ENCODE measurements at places on chromosomes 5 and 9.

- DNase-seq = no peak
These were observed 2.8 kb downstream of the RORB start for GRCh38 chr9:74499770-74500583.

DNA sequence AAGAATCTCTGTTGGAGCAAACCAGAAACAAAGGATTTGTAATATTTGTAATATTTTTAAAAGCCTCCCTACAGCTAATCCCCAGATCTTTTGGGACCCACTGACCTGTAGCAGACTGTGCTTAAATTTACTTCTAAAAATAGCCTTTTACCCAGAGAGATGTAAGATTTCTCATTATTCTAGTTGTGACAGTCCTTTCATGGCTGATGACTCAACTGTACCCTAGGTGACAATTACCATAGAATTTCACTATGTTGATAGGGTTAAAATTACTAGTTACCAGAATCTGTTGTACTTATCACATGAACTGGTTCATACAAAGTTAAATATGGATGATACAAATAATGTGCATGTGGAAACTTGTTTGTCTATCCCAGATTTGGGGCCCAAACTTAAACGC lies 543.9 kb upstream of the SEMA6A start:
- DNase-seq = no peak

DNA sequence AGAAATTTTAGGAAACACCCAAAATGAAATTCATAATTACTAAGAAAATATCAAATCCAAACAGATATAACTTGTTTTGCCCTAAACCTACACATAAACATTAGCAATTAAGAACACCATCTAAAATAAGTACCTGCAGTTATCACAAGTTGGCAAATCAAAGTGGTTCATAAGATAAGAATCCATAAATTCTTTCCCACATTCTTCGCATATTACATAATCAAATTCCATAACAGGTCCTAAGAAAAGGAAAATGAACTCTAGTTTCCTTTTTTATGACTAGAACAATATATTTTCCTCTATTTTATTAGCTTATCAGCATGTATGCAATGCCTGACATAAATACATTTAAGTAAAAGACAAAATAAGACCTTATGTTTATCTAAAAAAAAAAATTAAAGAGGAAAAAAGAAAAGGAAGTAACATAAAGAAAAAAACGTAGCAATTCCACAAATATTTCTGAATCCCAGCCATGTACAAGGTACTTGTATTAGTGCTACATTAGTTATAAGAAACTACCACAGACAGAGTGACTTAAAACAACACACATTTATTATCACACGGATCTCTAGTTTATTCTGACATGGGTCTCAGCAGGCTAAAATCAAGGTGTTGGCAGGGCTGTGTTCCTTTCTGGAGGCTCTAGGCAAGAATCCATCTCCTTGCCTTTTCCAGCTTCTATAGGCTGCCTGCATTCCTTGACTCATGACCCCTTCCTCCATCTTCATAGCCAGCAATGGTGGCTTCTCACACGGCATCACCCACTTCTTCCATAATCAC lies 7.5 kb downstream of the XPA start:
- no peak for DNase-seq

DNA sequence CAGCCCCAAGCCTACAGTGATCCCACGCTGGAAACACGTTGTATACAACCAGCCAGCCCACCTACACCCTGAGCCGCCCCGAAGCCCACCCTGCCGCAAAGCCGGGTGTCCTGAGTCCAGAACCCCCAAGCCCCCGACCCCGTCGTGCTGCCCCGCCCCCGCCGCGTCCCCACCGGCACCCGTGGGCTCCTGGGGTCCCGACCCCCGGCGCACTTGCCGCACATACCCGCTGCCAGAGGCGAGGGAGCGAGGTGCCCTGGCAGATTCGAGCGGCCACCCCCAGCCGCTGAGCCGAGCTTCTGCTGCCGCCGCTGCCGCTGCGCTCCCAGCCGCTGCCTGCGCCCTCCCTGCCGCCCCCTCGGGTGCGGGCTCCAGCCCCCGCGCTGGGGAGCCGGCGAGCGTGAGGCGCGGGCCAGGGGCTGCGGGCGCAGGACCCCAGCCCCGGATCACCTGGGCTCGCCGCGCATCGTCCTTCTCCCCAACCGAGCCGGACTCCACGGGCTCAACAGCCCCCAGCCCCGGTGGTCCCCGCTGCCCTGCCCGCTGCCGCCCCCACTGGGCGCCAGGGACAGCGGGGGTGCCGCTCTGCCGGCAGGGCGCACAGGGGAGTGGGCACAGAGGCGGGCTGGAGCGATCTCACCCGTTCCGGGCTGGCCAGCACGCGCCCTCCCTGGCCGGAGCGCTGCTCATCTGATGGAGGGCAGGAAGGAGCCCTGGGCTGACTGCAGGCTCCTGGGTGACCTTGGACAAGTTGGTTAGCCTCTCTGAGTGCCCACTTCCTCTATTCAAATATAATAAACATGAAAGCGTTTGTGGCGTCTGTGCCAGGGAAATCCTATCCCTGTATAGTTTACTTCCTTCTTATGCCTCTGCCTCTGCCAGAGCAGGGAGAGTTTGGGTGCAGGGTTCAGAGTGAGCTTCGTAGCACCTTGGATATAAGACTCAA lies at the start of gene HTR4:
TSS of gene HTR4 (minus strand) at position 692 of the 946 bp plus-strand sequence. CDS start 17,513 bp downstream, outside the sequence.
- DNase-seq = no peak

DNA sequence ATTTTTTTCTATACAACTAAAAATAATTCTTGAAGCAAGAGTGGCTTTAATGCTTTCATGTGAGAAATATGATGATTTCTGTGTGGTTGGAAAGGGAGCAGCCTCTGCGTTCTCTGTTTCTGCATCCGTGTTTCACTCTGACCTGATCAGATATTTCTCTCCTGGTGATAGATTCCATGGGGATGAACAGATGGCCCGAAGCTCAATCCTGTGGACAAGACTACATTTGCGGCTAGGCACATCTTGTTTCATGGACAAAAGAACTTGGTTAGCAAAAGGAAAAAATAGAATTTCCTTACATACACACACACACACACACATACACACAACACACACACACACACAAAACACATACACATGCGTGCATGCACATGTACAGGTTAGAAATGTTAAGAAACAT lies 218.2 kb upstream of the ADAMTS16 start:
- no peak for DNase-seq

- DNase-seq = no peak
These were observed 27.2 kb downstream of the CSF2 start for GRCh38 chr5:132100672-132101261.

GRCh38 chr5:17018871-17019270 lies 82.8 kb upstream of the MYO10 start:
- no peak for DNase-seq

GRCh38 chr5:38500573-38501260 lies 55.7 kb downstream of the LIFR start:
- peak; percentile 54 for DNase-seq

DNA sequence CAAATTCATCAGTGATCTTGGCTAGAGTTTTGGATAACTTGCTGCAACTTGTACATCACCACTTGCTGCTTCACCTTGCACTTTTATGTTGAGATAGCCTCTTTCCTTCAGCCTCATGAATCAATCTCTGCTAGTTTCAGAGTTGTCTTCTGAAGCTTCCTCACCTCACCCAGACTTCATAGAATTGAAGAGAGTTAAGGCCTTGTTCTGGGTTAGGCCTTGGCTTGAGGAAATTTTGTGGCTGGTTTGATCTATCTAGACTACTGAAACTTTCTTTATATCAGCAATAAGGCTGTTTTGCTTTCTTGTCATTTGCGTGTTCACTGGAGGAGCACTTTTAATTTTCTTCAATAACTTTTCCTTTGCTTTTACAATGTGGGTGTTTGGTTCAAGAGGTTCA lies 12.8 kb downstream of the FER start:
- DNase-seq = no peak

- peak; percentile 99 for DNase-seq
These were observed 37.6 kb downstream of the DUSP1 start for GRCh38 chr5:172733131-172733973.

- DNase-seq = no peak
These were observed 111.7 kb upstream of the TMEM161B start for GRCh38 chr5:88380332-88380731.

DNA sequence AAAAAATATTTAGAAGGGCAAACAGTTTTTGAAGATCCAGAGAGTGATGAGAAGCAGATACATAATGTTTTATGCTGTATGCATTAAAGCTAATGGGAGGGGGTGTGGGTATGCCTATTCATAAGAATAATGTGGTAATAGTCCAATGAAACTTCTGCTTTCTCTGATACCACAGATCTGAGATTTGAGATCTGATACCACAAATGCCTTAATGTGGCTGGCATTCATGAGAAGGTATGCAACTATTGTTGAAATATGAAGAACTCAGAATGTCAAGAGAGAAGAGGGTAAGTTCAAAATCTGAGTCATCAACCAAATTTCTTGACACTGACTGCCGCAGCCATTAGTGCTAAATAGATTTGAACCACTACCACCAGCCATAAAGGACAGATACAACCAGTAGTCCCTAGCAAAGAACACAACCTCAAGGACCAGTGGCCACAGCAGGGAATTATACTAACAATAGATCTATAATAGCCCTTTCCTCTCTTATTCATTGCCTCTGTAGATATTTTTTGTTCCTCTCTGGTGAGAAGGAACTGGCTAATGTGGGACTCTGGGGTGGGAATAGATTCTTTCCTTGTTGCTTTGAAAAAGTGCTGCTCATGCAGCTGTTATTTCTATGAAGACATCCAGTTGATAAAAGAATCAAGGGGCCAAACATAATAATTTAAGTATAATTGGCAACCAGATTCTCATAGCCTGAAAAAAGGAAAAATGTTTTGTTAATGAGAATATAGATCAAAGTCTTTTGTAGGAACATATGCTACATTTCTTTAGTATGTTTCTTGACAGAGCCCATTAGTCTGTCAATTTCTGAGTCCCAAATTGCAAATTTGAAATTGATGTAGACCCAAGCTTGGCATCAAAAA lies 256.5 kb upstream of the ZNF608 start:
- DNase-seq = peak; percentile 31

- DNase-seq = peak; percentile 7
These were observed at the start of gene OLFM1 for GRCh38 chr9:135087489-135087792. Gene OLFM1, plus strand, starts transcription at chr9:135087668. Its CDS starts 322 bp downstream, at chr9:135087990.

- DNase-seq = peak; percentile 91
These were observed at the start of gene SNX2 for GRCh38 chr5:122774861-122775549. Gene SNX2, plus strand, starts transcription at chr5:122775080. Its CDS starts 24 bp downstream, at chr5:122775104.

DNA sequence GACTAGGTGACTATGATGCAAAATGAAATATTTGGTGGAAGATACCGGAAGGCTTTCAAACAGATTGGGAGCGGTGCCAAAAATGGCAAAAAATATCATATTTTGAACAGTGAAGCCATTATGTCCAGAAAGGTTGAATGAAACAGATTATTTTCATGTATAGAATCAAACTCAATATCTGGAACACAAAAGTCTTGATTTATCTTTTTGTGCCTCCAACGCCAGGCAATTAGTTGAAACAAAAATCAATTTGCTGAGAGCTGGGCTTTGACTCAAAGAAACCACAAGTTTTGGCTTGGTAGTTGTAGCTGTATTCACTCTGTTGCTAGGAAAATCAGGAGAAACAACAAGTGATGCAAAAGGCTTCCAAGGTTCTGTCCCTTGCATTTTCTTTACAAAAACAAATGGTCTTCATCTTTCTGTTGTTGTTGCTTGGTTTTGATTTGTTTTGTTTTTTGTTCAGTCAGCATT lies 421.7 kb upstream of the TYRP1 start:
- no peak for DNase-seq

DNA sequence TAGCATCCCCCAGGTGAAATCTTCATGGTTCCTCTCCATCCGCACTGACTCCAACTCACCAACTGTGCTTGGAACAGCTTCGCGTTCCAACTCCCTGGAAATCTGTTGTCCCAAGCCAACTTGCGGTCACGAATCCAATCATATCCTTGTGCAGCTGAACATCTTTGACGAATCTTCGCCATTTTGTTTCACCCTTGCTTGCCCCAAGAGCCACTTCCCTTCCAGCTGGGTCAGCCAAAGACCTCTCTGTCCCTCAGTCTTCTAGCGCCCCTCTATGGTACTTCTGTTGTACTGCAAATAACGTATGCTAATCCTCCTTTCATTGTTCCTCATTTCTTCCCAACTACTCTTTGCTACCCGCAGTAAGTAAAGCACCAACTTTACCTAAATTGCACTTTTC lies 61.0 kb upstream of the TARS1 start:
- DNase-seq = peak; percentile 14

DNA sequence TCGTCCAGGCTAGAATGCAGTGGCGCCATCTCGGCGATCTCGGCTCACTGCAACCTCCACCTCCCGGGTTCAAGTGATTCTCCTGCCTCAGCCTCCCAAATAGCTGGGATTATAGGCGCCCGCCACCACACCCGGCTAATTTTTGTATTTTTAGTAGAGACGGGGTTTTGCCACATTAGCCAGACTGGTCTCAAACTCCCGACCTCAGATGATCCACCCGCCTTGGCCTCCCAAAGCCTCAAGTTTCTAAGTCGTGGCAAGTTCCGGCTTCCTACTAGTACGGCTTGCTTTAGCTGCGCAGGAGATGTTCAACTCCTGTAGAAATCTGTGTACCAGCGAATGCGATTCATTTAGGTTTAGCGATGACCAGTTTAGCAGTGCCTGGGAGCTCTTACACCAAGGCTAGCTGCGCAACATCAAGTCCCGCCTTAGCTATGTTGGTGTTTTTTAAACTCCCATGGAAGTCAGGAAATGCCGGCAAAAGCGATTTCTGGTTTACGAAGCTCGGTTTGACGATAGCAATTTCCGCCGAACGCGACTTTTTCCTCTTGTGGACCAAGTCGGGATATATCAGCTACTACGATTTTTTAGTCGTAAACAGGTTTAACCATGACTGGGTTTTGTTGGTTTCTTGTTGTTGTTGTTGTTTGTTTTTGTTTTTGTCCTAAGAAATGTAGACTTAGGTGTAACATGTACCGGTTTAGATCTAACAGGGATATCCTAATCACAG lies 46.4 kb downstream of the ANXA2R start:
- DNase-seq = peak; percentile 61

DNA sequence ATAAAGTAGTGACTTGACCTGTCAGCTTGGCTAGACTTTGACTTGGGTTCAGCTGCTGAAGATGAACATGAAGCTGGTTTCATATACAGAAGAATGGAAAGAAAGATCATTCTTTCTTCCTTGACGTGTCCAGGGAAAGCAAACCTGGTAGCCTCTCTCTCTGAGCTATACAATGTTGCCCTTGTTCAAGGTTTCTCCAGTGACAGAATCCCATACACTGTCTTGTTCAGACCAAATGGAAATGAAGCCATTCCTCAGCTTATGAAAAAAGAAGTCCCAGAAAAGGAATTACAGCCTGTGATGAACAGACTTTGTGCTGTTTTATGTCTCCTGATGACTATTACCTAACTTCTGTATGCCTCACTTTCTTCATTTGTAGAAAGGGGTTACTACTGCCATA lies 349.8 kb upstream of the KLF4 start:
- no peak for DNase-seq

GRCh38 chr9:7186175-7186574 lies 428.4 kb downstream of the KDM4C start:
- DNase-seq = no peak
